ENCODE measurements at places on chromosomes 3 and 15. TPM values are rescaled to one million over a fixed set of nuclear protein-coding genes. Genes with fewer than 3 reads are reported as not detected.

Gene ARHGEF26
- not detected for polyA plus RNA-seq

Gene ANKUB1
- not detected for polyA plus RNA-seq

Gene MEF2A
- 27.1 TPM for polyA plus RNA-seq

DNA sequence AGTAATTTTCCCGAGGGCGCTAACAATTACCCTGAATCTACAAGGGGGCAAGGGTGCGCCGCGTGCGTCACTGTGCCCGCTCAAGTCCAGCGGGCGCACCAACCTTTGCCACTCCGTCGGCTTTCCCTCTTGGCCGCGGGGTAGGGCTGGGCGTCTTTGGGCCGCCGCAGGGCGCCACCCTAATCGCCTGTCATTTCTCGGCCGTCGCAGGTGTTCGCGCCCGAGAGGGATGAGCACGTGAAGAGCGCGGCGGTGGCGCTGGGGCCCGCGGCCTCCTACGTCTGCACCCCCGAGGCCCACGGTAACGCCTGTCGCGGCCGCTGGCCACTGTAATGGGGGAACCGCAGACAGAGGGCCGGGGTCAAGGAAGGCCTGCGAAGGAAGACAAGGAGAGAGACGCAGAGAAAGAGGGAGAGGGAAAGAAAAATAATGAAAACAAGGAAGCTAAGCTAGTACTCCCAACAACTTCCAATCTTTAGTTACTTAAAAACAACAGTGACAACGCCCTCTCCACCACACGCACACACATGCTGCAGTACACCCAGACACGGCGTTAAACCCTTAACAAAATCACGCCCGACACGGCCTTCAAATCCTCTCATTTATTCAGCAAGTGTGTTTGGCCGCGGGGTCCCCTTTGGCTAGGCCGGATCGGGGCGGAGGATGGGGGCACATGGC lies 3.8 kb downstream of the SKOR1 start:
- DNase-seq = no peak

- DNase-seq = no peak
Measured at GRCh38 chr3:193732391-193732790, 139.4 kb downstream of the OPA1 start.

GRCh38 chr3:150303768-150304167 lies 104.3 kb upstream of the TSC22D2 start:
- DNase-seq = no peak

GRCh38 chr3:17194116-17194515 lies 309.4 kb downstream of the PLCL2 start:
- no peak for DNase-seq

Gene GREM1
- not detected for polyA plus RNA-seq

DNA sequence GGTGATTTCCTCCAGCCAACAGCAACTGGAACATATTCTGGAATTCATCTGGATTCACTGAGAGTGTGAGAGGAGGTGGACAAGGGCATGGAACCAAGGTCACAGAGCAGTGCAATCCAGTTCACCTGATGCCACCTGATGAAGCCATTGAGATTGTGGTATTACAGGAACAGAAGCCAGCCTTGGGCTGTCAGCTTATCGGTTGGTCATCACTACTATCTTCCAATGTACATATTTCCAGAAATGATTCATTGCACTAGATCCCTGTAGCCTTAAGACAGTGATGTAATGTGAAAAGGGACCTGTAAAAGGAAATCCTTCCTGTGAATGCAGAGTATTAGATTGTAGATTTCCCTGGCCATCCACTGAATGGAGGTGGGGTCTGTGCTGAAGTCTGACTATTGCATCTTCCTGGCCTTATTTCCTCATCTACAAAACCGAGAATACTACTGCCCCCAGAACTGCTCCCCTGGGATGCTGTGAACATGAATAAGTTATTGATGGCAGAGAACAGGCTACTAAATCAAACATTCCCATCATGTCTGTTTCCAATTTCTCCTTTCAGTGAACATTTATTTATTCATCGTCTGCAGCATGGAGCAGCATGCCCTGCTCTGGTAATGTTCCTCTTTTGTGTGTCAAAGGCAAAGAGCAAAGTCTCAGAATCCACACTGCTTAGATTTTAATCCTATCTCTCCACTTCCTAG lies 47.4 kb upstream of the TPM1 start:
- no peak for DNase-seq

Gene GOLGA8R
- not detected for polyA plus RNA-seq

Gene FEZF2
- not detected for polyA plus RNA-seq

DNA sequence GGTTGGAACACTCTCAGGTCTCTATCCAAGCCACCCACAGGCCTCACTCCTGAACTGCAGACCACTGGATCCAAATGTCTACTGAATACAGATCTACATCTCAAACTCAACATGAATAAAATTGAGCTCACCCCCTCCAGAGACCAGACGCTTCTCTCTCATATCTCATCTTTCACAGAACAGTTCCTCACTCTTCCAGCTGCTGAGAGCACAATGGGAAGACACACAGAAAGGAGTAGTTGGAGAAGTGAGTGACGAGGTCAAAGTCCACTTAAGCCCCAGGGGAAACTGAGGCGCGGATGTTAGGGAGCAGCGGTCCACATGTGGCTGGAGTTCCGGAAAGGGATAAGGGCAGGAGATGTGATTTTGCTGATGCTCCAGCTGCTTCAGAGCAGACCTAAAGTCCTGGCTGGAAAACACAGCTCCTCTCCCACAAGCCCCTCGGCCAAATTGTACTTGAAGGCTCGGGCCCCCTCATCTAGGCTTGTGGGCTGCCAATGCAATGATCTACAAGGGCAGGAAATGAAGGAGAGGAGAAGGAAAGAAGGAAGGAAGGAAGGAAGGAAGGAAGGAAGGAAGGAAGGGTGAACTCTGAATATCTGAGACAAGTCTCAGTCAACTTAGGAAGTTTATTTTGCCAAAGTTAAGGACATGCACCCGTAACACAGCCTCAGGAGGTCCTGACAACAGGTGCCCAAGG lies 211.2 kb upstream of the TLE3 start:
- DNase-seq = no peak

- DNase-seq = no peak
Measured at GRCh38 chr3:24520101-24520495, 25.4 kb upstream of the THRB start.

GRCh38 chr3:16349986-16350596 lies 85.1 kb downstream of the OXNAD1 start:
- DNase-seq = no peak

Gene CDHR4
- not detected for polyA plus RNA-seq

Gene C15orf62
- not detected for polyA plus RNA-seq
